Tibial nerve (tissue), 4 donors: ENCODE measurements at places on chromosomes 11 and 22. TPM values are rescaled to one million over a fixed set of nuclear protein-coding genes. Genes with fewer than 3 reads are reported as not detected.

Gene CCDC87
- total RNA-seq: 0.30 TPM

Gene VSIG10L2
- total RNA-seq: not detected

Gene PEX16
- 38.4 TPM for total RNA-seq

Gene ST14
- 2.8 TPM for total RNA-seq

Gene MTNR1B
- total RNA-seq: not detected
